Stimulated activated CD8-positive, alpha-beta memory T cell treated with anti-CD3 and anti-CD28 coated beads, Interleukin-15, amount 100 ng/mL, for 4 hours (primary cell): ENCODE measurements at places on chromosomes 7 and 10.

DNA sequence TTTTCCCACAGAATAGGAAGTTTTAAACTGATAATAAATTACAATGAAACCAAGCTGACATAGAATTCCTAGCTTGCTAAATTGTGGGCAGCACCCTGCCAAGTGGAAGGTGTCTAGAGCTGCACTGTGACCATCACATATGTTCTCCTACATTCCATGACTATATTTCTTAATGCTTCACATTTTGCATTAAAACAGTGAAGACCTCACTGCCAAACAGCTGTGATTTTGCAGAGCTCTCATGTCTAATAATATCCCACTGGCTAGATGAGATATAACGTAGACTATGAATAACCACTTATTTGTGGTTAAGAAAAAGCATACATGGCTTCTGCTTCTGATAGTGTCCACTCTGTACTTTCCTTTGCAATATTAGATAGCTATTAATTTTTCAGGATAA is 228.3 kb upstream of the TEX47 start:
- DNase-seq, result no peak

DNA sequence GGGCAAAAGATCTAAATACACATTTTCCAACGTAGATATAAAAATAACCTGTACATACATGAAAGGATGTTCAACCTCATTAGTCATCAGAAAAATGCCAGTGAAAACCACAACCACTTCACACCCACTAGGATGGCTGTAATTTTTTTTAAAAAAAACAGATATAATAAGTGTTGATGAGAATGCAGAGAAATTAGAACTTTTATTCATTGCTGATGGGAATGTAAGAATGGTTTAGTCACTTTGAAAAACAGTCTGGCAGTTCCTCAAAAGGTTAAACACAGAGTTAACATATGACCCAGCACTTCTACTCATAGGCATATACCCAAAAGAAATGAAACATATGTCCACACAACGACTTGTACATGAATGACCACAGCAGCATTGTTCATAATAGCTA is 32.3 kb upstream of the PRKCQ start:
- DNase-seq, result no peak

DNA sequence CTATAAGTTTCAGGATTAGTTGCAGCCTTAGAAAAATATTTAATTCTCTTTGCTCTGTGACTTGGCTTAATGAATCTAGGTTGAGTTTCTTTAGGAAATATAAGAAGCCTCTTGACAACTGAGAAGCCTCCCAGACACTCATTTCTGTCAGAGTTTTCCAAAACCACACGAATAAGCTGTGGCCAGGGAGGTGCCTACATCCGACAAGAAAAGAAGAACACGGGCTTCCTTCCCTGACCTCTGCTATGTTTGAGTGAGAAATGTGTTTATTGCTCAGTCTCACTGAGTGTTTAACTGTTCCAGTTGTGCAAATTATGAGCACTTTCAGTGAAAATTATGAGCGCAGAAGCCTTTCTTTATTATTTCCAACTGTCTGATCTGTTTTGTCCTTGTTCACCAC is 105.0 kb downstream of the TRIL start:
- DNase-seq, result no peak

DNA sequence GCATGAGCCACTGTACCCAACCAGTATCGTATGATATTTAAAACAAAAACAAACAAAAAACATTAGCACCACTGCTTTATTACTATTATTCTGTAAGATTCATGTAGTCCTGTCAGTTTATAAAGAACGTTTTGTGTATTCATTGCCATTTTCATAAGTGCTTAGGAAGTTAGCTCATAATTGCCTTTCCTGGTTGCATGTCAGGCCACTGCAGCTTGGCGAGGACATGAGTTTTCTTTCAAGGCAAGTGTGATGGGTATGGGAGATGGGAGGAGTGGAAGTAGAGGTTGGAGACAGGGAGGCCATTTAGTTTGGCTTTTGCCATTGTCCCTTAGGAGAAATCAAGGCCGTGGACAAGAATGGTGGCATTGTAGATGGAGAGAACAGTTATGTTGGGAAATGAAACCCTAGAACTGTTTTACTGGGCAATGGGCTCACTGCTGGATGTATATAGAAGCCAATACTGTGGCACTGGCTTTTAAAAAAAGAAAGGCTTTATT is 48.9 kb downstream of the TYW1 start:
- no peak for DNase-seq

DNA sequence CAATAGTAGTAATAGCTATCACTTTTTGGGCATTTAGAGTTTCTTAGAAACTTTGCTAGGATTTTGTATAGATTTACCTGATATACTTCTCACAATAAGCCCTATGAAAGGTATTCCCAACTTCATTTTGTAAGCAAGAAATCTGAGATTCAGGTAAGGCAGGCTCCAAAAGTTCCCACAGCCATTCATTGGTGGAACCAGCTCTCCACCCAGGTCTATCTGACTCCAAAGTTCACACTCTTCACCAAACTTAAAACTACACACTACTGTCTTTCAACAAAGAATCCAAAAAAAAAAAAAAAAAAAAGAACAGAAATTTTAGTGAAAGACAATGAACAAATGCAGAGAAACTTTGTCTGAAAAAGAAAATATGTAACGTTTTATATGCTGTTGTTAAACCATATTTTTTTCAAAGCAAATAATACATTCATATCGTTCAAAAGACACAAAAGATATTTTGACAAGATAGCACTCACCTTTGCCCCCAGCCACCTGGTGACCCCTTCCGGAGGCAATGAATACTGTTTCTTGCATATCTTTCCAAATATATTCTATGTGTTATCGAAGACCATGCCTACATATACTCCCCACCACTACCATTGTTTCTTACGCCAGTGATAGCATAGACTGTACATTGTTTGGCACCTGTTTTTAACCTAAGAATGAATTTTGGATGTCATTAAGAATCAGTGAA is 108.2 kb downstream of the C1GALT1 start:
- no peak for DNase-seq

GRCh38 chr7:96426685-96427084 is 104.8 kb upstream of the SLC25A13 start:
- no peak for DNase-seq

DNA sequence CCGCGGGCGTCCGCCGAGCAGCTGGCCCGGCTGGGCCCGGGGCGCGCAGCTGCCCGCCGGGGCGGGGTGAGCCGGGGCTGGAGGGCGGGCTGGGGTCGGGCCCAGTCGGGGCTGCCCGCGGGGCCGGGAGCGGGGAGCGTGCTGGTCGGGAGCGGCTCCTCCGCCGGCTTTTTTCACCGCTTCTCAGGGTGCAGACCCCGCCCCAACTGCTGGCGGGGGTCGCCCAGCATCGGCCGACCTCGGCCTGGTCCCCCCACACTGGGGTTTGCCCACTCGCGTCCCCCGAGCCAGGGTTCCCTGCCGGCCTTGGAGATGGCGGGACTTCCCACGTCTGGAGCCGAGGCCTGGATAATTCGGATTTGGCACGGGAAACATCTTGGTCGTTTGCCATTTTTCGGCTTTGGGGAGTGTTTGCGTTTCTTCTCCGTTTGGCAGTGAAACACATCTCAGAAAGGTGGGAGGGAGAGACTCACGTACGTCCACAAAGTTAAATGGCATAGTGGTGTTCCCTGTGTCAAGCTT is 432 bp downstream of the TMEM248 start:
- no peak for DNase-seq

DNA sequence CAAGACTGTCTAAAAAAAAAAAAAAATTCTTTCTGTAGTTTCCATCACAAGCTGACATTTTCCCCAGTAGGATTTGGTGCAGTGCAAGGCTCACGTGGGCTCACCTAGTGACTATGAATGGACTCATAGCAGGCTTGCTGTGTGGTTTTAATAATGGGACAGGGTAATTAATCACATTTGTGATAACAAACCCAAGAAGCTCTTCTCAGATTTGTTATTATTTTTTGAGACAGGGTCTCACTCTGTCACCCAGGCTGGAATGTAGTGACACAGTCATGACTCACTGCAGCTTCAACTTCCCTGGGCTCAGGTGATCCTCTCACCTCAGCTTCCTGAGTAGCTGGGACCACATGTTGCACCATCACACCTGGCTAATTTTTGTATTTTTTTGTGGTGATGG is 40.0 kb downstream of the NACAD start:
- no peak for DNase-seq

DNA sequence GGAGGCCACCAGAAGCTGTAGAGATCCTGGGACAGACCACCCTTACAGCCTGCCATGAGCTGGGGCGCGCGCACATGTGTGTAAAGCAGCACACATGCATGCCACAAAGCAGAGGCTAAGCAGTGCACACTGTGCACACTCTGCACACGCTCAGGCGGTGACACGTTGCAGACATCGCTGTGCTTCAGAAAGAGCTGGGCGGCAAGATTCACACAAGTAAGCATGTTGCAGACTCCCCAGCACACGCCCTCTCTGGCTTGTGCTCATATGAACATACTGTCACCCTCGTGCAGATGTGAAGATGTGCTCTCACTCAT is 478.9 kb downstream of the DNAJB6 start:
- no peak for DNase-seq

DNA sequence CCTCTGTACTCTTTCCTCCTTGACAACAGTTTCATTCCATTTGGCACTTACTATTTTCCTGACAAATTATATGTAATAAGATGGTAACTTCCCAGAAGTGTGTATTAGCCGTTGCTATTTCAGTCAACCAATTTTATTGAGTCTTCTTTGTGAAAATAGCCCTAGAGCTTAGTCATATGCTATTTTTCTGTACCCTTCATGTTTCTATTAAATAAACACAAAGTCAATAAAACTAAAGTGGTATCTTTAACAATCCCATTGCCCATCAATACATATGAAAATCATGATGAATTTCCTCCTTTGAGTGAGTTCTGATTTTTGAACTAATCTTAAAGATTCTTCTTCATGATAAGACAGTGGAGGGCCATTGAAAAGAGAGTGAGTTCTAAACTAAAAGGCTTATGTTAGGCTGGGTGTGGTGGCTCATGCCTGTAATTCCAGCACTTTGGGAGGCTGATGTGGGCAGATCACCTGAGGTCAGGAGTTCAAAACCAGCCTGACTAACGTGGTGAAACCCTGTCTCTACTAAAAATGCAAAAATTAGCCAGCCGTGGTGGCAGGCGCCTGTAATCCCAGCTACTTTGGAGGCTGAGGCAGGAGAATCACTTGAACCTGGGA is 5.9 kb upstream of the MYPN start:
- DNase-seq, result no peak

GRCh38 chr10:98477861-98478260 is 31.1 kb upstream of the HPS1 start:
- no peak for DNase-seq

DNA sequence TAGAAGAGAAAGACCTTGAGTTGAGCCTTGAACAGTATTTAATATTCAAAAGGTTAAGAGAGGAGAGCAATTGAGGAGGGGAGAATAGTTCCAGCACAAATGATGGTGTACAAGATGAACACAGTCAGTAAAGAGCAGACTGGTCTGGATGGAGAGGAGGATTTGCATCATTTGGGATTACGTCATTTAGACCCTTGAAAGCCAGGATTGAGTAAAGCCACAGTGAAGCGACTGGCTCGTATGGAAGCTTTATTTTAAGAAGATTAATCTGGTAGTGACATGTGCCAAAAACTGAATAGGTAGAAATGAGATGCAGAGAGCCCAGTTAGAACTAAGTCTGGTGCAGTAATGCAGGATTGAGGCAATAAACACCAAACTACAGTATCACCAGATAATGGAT is 52.6 kb downstream of the TRUB1 start:
- DNase-seq, result no peak

- DNase-seq, result no peak
Measured at GRCh38 chr7:57256637-57257375, 124.6 kb upstream of the ZNF479 start.

DNA sequence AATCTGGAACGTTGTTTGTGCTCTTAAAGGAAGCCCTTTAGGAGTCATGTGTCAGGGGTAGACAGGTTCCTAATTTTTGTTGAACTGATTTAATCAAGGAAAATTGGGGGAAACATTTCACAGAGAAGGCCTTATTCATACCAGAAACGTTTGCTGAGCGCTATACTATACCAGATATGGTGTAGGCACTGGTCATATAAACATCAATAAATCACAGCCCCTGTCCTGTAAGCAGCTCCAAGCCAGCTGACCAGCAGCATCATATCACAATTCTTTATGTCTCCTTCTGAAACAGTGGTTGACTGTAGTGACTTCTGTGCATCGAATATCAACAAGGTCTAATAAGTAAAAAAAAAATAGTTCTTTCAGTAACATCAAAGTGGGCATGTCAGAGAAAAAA is 1.1 kb downstream of the TMEM178B start:
- DNase-seq, result no peak

GRCh38 chr10:58806970-58807628 is 294.4 kb downstream of the BICC1 start:
- no peak for DNase-seq

GRCh38 chr10:111435871-111436270 is 359.0 kb downstream of the ADRA2A start:
- no peak for DNase-seq

DNA sequence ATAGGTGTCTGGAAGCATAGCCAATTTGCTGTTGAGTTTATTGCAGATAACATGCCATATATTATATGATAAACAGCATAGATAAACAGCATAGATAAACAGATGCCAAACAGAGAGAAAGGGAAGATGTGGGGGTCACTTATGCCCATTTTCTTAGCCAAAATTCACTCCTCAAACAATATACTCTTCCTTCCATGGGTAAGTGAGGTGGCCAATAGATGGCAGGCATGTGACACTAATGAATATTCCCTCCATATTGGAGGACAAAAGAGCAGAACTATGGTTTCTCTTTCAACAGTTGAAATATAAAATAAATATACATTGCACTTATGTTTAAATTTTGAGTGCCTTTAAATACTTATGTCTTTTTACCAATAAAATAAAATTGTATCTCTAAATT is 1212.8 kb downstream of the REEP3 start:
- no peak for DNase-seq

- no peak for DNase-seq
Measured at GRCh38 chr7:8515640-8516185, 82.3 kb downstream of the NXPH1 start.

DNA sequence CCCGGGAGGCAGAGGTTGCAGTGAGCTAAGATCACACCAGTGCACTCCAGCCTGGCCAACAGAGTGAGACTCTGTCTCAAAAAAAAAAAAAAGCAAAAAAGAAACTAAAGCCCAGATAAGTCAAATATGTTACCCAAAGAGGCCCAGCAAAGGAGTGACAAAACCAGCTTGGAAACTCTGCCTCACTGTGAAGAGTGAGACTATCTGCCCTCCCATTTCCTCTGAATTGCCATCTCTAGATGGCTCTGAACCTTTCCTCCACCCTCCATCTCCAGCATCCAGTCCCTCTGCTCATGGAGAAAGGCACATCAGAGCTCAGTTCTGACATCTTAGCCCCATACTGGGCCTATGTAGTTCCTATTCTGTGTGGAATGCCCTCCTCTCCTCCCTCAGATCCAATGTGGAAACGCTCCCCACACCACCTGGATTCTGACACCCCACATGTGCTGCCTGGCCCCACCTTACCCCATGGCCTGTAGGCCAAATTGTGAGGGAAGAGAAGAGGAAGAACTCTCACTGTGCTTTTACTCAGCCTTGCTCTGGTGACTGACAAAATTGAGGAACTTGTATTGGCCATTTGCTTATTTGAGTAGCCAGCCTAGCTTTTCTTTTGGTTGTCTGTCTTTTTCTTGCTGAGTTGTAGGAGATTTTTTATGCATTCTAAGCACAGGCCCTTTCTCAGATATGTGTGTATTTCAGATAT is 18.0 kb upstream of the NUDCD3 start:
- no peak for DNase-seq

GRCh38 chr10:81866753-81867152 is 8.2 kb upstream of the NRG3 start:
- DNase-seq, result no peak

- DNase-seq, result no peak
Measured at GRCh38 chr10:72243822-72244437, 27.9 kb upstream of the ASCC1 start.
